ENCODE measurements at places on chromosomes 7 and 10.

DNA sequence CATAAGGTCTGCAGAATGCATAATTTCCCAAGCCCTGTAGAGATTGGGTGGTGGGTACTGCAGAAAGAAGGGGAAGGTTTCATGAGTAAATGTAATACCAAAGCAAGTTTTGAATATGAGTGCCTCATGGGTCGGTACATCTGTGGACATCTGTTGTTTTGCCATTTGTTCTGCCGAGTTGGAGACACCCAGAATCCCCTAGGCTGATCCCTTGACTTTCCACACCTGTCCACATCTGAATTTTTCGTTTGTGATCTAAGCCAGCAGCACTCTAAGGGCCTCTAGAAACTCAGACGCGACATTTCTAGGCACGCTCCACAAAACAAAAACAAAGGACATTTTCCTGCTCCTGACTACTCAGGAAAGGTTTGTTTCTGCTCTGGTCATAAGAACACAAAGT lies 11.7 kb upstream of the SLF2 start:
- DNase-seq: no peak

DNA sequence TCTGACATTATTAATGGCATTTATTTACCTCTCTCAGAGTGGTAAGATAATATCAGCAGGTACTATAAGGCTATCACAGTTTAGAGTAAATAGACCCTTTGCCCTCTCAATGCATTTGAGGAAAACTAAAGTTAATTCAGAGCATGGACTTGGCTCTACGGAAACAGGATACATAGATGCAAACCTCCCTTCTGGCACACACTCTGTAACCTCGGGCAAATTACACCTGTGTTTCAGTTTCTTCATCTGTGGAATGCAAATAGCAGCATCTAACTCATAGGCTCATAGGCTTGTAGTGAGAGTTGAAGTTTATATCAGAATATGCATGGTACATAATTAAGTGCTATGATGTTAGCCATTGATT lies 5.6 kb downstream of the RAPGEF5 start:
- no peak for DNase-seq

- peak; percentile 58 for DNase-seq
These were observed 141.1 kb downstream of the ELFN1 start for GRCh38 chr7:1810961-1811849.

- DNase-seq: no peak
These were observed 10.7 kb upstream of the IDI2 start for GRCh38 chr10:1036341-1036791.

- DNase-seq: no peak
These were observed 192.1 kb downstream of the CELF2 start for GRCh38 chr10:11209830-11210181.

GRCh38 chr10:116099023-116099420 lies 174.0 kb downstream of the GFRA1 start:
- no peak for DNase-seq

- no peak for DNase-seq
These were observed 147.8 kb upstream of the KLF14 start for GRCh38 chr7:130881799-130882141.

DNA sequence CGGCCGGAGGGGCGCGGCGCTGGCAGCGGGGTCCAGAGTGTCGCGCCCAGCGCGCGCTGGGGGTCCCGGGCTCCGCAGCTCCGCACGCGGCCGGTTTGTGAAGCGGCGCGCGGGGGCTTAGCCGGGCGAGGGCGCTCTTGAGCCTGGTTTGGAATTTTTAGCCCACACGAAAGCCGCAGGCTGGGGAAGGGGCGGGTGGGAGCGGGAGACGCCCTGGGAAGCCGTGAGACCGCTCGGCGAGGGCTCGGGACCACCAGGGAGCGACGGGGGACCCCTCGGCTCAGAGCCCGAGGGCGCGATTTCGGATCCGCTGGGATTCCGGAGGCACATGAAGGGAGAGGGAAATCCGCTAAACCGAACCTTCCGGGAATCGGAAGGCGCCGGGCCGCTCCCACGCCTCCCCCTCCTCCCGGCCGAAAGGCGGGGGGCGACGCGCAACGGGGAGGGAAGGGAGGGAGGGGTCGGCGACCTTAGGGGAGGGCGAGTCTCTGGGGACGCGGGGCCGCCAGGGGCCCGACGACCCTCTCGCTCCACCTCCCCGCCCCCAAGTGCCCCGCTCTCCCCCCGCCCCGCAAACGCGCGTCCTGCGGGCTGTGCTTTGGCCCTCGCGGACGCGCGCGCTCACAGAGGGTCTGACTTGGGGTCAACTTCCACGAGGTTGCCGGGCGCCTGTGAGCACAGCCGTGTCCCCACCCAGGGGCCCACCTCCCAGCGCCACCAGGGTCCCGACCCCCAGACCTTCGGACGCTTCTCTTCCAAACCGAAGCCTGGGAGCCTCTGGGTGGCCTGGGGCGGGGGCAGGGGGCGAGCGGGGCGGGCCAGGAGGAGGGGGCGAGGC lies 5.1 kb upstream of the ELFN1 start:
- peak; percentile 18 for DNase-seq

- no peak for DNase-seq
These were observed 117.2 kb downstream of the CUX1 start for GRCh38 chr7:101934618-101935017.

DNA sequence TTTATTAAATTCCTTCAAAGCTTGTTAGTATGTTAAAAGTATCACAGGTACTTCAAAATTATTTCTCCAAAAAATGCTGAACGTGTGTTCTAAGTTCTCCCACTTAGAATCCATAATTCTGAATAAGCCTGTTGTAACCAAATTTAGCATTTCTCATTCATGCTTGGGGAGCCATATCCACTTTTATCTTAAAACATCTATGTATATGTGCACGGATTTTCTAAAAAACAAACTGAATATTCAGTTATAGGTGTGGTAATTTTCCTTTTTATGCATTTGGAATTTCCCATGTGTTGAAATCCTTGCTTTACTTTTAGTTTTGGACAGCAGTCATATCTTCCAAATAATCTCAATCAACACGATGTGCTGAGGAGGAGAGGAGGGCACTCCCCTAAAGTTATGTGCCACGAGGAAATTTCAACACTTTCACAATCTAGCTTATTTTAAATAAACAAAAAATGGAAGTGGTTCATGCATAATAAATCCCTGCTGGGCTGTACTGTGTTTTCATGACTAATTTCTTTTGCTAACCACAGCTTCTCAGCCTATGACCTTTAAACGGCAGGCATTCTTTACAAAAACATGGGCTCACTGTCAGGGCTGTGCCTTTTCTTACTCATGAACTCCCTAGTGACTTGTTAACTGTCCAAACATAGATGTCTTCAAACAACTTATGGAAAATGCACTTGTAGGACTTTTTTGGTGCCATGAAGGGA lies 380.3 kb upstream of the SEMA3C start:
- no peak for DNase-seq

GRCh38 chr10:86648704-86649427 lies 5.5 kb upstream of the OPN4 start:
- DNase-seq: no peak

DNA sequence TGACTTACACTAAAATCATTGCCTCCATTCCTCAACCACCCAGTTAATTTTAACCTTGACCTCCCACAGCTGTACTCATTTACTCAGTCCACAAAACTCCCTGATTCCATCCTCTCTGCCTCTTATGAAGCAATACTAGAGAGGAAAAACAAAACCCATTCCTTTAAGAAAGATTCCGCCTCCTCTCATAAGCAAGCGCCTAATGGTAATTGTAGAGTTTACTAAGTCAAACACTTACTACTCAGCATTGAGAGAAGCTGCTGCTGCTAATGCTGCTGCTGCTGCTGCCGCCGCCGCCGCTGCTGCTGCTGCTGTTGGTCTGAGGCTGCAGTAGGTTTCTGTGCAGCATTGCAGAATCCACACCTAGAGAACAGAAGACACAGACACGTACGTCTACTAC lies 2.1 kb upstream of the ADD3 start:
- DNase-seq: no peak

GRCh38 chr10:114749014-114749413 lies 72.6 kb upstream of the FHIP2A start:
- DNase-seq: no peak

GRCh38 chr10:92848037-92848440 lies 281 bp upstream of the EXOC6 start:
- no peak for DNase-seq

DNA sequence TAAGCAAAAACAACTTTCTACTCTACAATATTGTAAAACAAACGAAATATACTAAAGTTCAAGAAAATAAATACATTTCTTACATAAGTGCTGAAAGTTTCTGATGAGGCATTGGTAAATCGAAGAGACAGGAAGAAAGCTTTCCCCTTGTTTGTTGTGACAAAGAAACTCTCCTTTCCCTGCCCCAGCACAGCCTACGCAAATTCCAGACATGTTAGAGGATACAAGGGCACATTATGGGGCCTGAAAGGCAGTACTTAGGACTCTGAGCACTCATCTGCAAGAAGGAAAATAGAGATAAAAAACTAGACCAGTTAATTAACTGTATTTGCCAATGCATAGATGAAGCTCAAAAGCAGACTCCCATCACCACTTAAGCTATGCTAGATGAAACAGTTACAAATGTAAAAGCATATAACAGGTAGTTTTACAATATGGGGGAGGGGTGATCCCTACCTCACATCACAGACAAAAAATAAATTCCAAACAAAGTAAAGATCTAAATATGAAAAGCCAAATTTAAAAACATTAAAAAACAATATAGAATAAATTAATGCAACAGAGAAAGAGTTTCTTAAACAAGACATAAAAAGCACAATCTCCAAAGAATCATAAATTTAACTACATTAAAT lies 21.8 kb downstream of the ARHGAP19 start:
- DNase-seq: no peak

GRCh38 chr10:93364966-93365365 lies 117.2 kb downstream of the MYOF start:
- DNase-seq: no peak

DNA sequence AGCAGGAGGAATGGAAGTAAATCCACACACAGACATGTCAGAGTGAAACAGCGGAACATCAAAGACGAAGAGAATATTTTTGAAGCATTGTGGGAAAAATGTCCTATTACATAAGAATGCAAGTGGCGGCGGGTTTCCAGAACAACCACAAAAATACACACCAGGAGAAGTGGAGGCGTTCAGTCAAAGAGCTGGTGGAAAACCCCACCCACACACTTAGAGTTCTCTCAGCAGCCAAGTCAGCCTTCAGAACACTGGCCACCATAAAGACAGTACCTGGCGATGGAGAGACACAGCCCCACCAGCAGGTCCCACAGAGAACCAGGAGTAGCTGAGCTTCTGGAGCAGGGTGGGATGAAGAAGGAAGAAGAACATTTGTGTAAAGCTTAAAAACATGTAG lies 23.7 kb downstream of the NKX6-2 start:
- no peak for DNase-seq

DNA sequence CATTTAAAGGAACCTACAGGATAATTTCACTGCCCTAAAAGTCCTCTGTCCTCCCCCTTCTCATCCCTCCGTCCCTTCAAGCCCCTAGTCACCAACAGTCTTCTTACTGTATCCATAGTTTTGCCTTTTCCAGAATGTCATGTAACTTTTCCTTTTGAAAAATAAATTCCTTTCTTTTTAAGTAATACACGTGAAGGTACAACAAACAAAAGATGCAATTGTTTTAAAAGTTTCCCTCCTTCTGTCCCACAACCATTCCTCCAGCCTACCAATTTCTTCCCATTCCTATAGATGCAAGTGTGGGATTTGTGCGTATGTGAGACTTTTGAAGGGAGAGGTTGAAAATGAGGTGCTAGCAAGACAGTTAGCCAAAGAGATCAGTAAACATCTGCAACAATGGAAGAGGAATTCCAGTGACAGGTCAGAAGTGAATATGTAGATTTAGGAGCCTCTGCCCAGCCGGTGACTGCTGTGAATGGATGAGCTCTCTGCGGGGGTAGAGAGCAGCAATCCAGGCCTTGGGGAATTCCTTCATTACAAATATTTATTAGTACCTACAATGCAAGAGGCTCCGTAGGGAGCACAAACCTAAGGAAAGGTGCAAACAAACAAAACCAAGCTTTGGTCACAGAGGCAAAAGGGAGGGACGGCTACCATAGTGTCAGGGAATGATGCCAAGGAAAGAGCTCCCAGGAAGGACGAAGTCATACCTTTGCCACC lies 243.6 kb downstream of the SKIDA1 start:
- no peak for DNase-seq

GRCh38 chr7:14851610-14852009 lies 50.9 kb downstream of the DGKB start:
- DNase-seq: no peak

- DNase-seq: no peak
These were observed 317.1 kb upstream of the KLF6 start for GRCh38 chr10:4101918-4102654.

- no peak for DNase-seq
These were observed 8.4 kb downstream of the ZNF862 start for GRCh38 chr7:149846436-149847046.

GRCh38 chr7:70574314-70574834 lies 557.6 kb upstream of the GALNT17 start:
- DNase-seq: no peak

GRCh38 chr7:110645616-110646015 lies 445.3 kb upstream of the LRRN3 start:
- no peak for DNase-seq

- no peak for DNase-seq
These were observed 23.4 kb downstream of the DOCK4 start for GRCh38 chr7:112182749-112183148.

DNA sequence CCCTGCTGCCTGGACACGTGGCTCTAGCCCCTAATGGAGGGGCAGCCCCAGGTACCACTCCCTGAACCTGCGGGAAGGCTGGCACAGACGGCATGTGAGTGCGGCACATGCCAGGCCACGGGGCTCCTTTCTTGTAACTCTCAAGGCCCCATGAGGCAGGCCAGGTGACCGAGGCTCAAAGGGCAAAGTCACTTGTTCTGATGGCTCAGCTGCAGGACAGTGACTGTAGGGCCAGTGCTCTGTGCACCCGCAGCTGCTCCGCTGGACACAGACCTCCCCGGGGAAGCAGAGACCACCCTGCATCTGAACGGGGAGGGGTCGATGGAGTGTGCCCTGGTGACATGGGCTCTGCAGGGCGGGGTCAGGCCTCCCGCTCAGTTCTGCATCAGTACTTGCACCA lies 55.3 kb downstream of the PTPRE start:
- no peak for DNase-seq

GRCh38 chr10:86651021-86651471 lies 3.3 kb upstream of the OPN4 start:
- no peak for DNase-seq

Data from GF-D8 (cell line).